ENCODE measurements at places on chromosomes 2 and 18. TPM values are rescaled to one million over a fixed set of nuclear protein-coding genes. Genes with fewer than 3 reads are reported as not detected.

DNA sequence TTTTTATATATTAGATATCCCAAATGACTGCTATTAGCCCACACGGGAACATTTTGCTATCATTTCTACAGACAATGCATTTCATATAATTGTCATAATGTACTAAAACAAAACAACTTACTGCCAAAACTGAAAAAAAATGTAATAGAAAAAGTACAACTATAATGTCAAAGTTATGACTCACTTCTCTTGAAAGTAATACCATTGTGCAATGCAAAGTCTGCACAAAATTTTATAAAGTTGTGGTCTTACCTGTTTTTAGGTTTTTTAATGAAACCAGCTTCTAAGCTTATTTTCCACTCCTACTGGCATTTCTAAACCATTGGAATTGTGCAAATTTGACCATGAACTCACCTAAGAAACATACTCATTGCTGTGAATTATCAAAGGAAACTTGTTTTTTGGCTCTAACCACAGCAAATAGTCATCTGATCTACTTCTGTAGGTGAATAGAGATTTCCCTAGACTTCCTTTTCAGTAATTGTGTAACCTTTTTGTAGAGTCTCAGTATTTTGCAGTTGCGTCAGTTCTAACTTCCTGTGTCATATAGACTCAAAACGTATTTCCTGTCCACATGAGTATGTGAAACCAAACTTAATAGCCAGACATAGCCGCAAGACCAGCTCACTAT is 31.9 kb upstream of the TFPI start:
- no peak for DNase-seq

GRCh38 chr2:235564884-235565530 is 71.2 kb downstream of the AGAP1 start:
- no peak for DNase-seq

DNA sequence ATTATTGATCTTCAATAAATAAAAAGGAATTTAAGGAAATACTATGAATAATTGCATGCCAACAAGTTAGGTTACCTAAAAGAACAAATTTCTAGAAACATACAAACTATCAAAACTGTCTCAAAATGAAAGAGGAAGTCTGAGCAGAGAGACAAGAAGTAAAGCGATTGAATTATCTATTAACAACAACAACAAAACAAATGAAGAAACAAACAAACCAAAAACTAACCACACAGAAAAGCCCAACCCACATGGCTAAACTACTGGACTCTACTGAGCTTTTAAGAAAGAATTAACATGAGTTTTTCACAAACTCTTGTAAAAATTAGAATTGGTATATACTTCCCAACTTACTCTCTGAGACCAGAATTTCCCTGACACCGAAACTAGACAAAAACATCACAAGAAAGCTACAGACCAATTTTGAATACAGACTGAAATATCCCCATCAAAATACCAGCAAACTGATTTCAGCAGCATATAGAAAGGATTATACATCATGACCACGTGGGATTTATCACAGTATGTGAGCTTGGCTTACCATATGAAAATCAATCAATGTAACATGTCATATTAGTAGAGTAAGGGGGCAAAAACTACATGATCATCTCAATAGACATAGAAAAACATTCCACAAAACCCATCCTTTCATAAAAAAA is 16.6 kb upstream of the GALNT1 start:
- DNase-seq = no peak

DNA sequence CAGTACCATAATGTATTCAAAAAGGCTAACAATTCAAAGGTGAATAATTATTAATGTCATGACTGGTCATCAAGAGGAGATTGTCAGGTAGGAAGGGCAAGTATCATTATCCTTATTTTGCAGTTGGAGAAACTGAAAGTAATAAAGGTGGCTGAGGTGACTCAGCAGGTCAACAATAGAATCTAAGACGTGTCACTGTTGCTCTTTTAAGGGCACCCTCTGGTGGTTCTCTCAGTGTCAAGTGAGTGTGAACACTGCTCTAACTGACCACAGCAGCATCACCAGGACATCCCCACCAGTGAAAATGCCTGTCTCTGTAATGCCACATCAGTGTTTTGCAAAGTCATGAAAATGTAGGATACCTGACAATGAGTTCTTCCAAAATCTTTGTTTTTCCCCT is 69.7 kb downstream of the DCC start:
- DNase-seq = no peak

GRCh38 chr2:164060031-164060430 is 324.2 kb upstream of the FIGN start:
- no peak for DNase-seq

DNA sequence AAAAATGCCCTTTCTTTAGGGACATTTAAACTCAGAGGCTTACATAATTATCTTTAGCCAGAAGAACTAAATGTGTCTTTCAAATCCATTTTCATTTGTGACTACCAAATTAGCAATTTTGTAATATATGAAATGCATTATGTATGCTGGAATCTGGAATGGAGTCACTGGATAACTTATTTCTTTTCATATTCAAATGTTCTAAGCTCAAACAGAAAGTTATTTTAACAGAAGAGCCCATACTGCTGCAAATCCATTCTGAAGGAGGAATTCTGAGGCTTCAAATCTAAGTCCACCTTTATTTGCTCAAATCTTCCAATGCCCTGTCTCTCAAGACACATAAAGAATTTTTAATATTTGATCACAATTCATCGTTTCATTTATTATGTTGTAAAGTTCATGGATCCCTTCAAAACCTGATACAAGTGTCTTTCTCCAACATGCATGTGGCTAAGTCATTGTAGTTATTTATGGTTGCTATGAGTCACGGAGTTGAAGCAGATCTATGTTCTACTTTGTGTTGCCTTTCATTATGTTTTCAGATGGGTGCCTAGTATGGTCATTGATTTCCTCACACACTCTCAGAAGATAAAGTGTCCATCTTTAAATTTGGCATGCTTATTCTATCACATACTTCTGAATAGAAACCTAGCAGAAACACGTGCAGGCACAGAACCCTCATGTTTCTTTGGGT is 214.8 kb upstream of the GCFC2 start:
- DNase-seq = no peak

PLCD4 gene
- not detected for total RNA-seq

All from H7 (cell line).